ENCODE measurements at places on chromosomes 13 and 19.

DNA sequence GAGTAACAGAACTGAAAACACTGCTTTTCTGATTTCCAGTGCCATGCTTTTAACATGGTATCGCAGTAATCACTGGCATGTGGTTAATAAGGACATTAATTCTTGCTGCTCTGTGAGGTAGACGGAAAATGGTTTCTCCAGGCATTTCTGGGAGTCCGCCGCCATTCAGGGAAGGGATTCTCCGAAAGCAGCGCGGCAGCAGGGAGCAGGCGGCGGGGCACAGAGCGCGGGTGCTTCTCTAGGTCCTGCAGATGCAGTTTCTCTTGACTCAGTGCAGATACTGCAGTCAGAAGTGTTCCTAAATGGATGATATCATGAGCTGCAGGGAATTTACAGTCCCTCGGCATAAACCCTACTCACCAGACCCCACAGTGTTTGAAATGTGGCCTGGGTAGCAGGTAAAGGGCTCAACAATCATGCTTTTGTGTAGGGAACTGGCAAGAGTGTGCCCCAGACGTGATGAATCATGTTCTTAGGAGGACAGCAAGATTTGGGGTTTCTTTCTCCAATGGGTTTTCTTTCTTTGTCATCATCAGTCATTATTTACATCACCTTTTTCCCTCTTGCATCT is 338.6 kb upstream of the ARGLU1 start:
- DNase-seq: no peak

DNA sequence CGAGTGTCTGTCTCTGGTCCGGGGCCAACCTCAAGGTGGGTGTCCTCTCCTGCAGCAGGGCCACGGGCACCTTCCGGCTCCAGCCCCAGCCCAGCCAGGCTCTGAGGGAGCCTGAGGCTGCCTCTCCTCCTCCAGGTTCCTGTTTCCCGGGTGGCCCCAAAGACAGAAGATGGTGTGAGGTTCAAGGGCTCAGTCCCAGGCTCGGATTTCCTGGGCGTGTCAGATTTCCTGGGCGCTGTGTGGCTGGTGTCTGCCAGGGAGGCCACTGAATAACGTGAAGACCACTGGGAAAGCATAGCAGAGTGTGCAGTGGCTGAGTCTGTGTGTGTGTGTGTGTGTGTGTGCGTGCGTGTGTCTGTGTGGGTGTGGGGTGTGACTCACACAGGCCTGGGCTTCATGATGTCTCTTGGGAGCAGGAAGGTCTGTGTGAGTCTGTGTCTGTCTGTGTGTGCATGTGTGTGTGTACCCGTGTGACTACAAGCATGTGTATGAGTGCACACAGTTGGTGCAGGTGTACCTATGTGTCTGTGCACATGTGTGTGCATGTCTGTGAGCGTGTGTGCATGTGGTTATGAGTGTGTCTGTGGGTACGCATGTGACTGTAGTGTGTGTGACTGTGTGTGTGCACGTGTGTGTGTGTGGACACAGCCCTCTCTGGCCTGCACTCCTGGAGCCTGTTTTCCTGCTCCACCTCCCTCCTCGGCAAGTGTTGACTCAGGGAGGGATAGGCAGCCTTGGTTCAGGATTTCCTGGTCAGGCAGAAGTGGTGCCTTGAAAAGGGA is 28.3 kb downstream of the CEBPA start:
- DNase-seq: peak; percentile 23

GRCh38 chr13:78709028-78709427 is 50.1 kb upstream of the OBI1 start:
- DNase-seq: no peak

GRCh38 chr13:108985166-108985565 is 355.8 kb downstream of the MYO16 start:
- DNase-seq: no peak

DNA sequence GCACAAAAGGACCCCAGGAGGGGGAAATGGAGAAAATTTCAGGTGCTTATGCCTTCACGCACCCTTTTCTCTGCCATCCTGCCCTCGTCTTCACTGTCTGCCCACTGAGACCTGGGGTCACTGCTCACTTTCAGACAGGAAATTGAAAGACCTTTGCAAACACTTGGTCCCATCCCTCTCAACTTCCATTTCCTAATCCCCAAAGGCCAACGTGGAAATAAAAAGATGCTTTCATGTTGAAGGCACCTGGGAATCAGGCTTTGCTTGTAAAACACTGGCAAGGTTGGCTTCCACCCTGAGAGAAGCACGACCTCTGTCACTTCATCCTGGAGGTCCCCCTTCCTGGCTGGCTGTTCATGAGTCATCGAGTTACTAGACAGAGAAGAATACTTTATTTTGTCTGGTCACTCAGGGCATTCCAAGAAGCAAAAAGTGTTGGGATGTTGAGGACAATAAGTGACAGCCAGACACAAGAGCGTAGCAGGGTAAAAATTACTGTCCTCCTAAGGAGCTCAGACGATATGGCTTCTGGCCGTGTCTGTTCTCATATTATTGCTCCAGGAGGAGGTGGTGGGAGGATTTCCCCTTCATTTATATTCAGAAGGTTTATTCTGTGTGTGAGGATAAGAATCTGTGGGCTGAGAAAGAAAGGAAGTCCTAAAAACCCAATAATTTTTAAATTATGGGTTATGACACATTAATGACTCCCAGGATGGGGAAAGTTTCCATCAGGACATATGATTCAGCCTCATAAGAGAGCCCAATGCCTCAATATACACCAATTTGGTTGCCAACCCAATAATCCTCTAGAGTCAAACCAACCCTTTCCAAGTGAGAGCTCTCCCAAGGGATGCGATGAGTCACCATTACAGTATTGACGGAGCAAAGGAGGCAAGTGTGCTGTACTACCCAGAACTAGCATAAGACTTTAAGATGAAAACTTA is 409.0 kb downstream of the COG6 start:
- DNase-seq: no peak

DNA sequence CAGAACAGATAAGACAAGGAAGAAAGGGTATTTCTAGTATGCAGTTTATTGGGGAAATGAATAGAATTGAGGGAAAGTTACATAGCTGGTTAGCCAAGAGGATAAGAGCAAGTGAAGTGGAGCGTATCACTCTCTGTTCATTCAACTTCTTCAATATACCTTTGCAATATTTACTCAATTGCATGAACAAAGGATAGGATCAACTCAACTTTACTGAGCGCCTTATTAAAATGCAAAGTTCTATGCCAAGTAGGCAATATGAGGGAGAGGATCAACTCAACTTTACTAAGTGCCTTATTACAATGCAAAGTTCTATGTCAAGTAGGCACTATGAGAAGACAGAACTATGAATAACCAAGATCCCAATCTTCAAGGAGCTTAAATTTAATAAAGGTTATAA is 43.9 kb downstream of the ZC3H13 start:
- no peak for DNase-seq

GRCh38 chr13:82766732-82767321 is 1115.4 kb downstream of the SLITRK1 start:
- DNase-seq: no peak

DNA sequence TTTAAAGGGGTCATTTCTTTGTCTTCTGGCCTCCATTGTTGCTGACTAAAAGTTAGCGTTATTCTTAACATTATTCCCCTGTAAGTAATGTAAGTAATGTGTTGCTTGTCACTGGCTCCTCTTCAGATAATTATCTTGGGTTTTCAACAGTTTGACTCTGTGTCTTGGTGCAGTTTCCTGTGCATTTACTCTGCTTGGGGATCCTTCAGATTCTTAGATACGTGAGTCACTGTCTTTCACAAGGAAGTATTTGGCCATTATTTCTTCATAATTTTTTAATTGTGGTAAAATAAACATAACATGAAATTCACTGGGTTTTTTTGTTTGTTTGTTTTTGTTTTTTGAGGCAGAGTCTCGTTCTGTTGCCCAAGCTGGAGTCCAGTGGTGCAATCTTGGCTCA is 13.5 kb upstream of the OR7D2 start:
- no peak for DNase-seq

- DNase-seq: no peak
Observed at GRCh38 chr13:69450245-69450644, 657.4 kb upstream of the ATXN8OS start.

Measured in CD4-positive, alpha-beta T cell treated with Interleukin-21 for 1 hour (primary cell).